ENCODE measurements at places on chromosomes 4 and X.

- no peak for DNase-seq
Measured at GRCh38 chrX:70444946-70445656, 466 bp downstream of the DLG3 start.

- no peak for DNase-seq
Measured at GRCh38 chrX:43581167-43581566, 74.9 kb upstream of the MAOA start.

- DNase-seq: no peak
Measured at GRCh38 chr4:150229520-150229919, 151.3 kb downstream of the DCLK2 start.

- DNase-seq: no peak
Measured at GRCh38 chr4:183788308-183788905, 116.7 kb upstream of the STOX2 start.

- DNase-seq: no peak
Measured at GRCh38 chr4:74625981-74626380, 168.3 kb downstream of the BTC start.

GRCh38 chr4:102825261-102826091 lies 1.9 kb downstream of the UBE2D3 start:
- peak; percentile 45 for DNase-seq

DNA sequence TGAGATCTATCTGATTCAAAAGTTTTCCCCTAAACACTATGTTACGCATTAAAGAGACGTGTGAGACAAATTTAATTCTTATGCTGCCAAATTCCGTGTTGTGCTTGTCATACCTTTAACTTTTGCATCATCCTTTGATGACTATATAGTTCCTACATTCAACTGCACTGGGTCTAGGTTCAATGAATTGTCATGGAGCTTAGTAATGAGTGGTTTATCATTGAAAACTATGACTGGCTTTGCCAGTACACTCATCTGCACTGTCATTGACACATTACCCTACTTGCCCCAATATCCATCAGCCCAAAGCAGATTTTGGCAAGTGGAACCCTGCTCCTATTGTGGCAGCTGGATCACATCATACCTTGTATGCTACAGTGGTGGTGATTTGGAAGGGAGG lies 882.9 kb upstream of the SLIT2 start:
- DNase-seq: no peak

DNA sequence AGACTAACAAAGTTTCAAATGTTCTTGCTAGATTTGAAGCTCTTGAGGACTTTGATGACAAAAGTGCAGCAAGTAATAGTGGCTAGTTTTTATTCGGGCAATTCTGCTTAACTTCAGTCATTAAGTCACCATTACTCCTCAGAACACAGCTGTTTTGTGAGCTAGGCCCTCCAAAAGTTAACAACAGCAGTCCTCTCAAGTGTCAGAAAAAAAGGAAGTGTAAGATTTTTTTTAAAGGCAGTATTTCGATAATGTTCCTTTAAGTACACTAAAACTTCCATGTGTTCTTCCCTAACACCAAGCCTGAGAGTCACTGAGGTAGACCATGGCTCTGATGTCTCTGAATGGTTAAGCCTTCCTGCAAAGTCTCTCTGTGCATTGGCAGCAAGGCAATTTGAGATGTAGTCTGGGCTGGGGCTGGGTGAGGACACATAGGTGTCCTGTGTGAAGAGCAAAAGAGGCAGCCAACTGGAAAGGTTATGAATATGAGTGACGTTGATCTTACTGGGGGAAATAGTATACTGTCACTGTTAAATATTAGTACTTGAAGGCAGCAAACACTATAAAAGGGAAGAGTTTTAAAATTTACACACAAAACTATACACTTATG lies 174.0 kb upstream of the MAP3K15 start:
- DNase-seq: no peak

Measured in CD4-positive, alpha-beta T cell treated with Interleukin-15 for 4 hours (primary cell).